ENCODE measurements at places on chromosomes 4 and X.
A peak's percentile ranks its signal among the peaks of the same experiment; 100 is the strongest.

GRCh38 chrX:70998411-70999027, 67.6 kb upstream of the SLC7A3 start:
- peak; percentile 56 for DNase-seq

DNA sequence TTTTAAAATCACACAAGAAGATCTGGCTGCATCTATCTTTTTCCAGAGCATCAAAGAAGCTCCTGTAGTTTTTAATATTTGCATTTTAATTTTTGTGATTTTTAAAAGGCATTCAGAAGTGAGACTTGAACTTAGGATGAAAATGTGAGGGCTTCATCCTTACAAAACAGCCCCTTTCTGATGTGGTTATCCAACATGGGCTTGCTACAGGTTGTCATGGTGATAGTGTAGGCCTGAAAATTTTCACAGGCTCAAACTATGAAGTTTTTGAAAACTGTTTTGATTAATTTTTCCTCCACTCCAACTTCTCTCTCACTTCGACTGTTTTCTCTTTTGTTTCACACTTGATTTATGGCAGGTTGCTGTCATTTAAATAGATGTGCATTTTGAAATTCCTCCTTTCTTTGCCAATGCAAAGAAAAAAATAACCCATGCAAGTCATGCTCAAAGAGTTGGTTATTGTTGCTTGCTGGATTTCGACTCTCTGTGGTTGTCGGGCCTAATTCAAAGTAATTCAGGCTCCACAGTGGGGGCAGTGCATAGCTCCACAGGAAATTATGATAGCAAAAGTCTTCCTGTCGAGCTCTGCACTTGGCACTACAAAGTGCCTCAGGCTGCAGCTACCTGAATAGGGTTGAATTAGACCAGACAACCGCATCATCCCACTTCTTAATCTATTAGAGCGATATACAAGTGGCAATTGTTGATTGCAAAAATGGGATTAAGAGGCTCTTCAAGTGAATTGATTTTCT, 201.0 kb upstream of the GPR101 start:
- no peak for DNase-seq

GRCh38 chr4:56026596-56026995, 77.9 kb downstream of the CEP135 start:
- peak; percentile 50 for DNase-seq

DNA sequence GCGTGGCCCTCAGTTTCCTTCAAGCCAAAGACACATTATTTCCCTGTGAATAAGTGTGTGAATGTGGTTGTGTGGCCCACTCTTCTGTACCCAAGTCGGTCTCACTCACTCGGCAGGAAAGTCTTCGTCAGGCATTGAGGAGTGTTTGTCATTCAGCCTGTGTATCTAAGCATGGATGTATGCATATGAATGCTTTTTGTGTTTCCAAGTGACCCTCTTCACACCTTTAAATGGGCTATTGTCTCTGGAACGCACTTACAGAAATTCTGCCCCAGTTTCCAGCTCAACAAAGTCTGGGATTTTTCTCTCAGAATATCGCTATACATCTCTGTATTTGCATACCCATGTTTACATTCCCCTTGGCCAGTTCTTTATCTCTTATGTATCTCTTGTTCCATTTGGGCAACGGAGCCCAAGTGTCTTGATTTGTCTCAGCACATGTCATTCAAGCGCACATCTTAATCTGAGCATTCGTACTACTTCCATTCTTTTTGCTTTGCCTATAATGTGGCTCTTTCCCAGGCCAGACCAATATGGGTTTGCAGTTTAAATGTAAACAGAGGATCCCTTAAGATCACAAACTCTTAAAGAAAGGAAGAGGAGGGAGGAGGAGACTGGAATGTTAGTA, 4.8 kb downstream of the BCOR start:
- no peak for DNase-seq

DNA sequence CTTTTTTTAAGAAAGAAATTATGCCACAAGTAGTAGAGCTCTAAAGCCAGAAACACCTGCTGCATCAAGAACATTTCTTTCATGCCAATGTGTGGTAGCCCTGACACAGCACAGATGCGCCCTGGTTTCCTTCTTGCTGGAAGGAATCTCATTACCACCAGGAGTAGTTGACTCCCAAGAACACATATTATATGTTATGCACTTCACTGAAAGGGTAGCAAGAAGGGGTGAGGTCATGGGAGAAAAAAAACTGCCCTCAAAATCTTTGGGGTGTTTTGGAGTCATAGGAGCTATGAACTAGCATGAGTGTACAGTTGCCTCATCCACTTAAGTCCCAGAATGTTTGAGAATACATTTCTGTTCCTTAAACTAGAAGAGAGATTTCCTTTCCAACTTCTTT, 185.8 kb upstream of the C1QTNF7 start:
- no peak for DNase-seq

- DNase-seq: no peak
These were observed 712.4 kb upstream of the LCORL start for GRCh38 chr4:18733961-18734360.

GRCh38 chr4:150230561-150230960, 152.3 kb downstream of the DCLK2 start:
- DNase-seq: no peak

GRCh38 chr4:25767877-25768725, 94.7 kb downstream of the SEL1L3 start:
- peak; percentile 66 for DNase-seq

- peak; percentile 80 for DNase-seq
These were observed at the start of gene NFKB1 for GRCh38 chr4:102500696-102501446. Gene NFKB1, plus strand, starts transcription at chr4:102501359. Its CDS starts 24,160 bp downstream, at chr4:102525519.

- DNase-seq: no peak
These were observed 17.9 kb downstream of the GRXCR1 start for GRCh38 chr4:42910459-42910858.

DNA sequence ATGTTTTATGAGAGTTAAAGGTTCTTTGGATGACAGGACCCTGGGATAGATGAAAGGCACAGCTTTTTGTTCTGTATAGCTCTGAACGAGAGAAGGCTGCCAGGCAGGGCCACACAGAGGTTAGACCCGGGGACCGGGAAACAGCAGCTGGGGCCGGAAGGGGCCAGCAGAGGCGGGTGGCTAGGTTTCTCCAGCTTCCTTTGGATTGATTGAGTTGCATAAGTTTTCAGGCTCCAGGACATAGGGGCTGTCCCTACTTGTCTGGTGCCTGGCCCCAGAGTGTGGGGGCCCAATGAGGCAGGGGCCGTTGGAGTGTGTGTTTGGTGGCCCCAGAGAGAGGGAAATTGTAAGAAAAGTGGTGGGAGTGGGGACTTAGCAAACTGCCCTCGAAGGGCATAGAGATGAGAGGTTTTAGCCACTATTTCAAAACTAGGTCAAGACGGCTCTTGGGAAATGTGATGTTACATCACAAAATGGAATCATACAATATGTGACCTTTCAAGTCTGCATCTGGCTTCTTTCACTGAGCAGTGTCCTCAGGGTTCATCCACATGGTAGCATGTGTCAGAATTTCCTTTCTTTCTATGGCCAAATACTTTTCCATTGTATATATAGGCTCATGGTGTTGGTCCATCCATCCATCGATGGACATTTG, 3.7 kb downstream of the ZFP92 start:
- DNase-seq: no peak

- no peak for DNase-seq
These were observed 16.9 kb downstream of the AASDH start for GRCh38 chr4:56370377-56370776.

- no peak for DNase-seq
These were observed 121.8 kb upstream of the C1GALT1C1 start for GRCh38 chrX:120751683-120752082.

DNA sequence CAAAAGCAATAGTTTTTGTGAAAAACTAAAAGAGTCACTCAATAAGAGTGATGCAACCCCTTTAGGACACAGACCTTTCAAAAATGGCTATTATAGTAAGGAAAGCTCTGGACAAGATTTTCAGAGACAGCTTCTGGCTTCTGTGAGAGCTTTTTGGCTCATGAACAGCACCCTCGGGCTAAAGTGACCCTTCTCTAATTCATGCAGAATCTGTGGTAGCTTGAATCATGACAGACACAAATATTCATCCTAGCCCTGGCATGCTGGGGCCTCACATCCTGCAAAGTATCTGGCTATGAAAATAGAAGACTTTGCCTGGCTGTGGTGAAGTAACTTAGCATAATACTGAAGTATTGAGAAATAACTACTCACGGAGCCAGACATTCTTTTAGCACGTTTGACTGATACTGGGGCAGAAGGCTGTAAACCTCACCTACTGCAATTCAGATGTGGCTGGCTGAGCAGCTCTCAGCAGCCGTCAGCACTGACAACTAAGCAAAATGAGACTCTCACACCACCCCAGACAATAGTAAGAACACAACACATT, 327.3 kb downstream of the MAPK10 start:
- DNase-seq: peak; percentile 93

- DNase-seq: peak; percentile 98
These were observed 9.6 kb upstream of the PPP3CA start for GRCh38 chr4:101356928-101357327.

GRCh38 chr4:25180524-25181131, 20.4 kb upstream of the SEPSECS start:
- DNase-seq: peak; percentile 37

DNA sequence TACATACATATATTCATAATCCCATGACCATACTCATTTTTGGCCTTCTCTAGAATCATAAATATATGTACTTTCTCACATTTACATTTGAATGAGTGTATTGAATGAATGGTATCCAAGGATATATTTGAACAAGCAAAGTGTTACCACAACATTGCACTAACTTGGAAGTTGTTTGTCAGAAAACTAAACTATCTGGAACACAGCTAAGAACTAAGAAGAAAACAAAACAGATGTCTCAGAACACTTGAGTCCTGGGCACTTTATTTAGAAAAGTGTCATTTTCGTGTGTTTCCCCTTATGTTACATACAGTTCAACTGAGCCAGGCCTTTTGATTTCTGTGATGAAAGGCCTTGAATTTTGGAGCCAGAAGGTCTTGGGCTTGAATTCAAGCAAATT, 466.7 kb upstream of the FAT1 start:
- DNase-seq: no peak

DNA sequence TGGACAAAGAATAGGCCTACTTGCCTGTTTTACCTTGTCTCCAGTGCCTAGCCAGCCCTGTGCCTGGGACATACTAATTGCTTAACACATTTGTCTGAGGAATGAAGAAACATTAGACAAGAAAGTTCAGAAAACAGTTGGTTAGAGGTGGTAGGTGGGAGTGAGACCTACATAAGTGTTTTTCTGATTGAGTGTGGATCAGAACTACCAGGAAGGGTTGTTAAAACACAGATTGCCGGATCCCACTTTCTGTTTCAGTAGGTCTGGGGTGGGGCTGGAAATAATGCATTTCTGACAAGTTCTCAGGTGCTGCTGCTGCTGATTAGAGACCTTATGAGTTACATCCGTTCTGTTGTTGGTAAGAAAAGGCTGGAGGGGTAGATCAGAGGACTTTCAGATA, 5.7 kb upstream of the JADE1 start:
- DNase-seq: no peak

DNA sequence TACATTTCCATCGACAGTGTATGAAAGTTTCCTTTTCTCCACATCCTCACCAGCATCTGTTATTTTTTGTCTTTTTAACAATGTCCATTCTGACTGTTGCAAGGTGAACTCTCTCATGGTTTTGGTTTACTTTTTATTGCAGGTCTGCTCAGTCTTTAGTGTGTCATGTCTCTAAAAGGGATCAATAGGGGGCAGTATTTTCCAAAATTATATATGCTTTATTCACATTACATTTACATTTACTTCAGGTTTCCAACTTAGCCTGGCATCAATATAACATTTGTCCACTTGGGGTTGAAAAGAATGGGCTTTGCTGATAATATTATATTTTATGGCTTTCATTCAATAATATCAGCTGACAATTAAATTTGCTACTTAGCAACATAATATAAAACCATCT, 265.0 kb upstream of the SLITRK2 start:
- DNase-seq: no peak

DNA sequence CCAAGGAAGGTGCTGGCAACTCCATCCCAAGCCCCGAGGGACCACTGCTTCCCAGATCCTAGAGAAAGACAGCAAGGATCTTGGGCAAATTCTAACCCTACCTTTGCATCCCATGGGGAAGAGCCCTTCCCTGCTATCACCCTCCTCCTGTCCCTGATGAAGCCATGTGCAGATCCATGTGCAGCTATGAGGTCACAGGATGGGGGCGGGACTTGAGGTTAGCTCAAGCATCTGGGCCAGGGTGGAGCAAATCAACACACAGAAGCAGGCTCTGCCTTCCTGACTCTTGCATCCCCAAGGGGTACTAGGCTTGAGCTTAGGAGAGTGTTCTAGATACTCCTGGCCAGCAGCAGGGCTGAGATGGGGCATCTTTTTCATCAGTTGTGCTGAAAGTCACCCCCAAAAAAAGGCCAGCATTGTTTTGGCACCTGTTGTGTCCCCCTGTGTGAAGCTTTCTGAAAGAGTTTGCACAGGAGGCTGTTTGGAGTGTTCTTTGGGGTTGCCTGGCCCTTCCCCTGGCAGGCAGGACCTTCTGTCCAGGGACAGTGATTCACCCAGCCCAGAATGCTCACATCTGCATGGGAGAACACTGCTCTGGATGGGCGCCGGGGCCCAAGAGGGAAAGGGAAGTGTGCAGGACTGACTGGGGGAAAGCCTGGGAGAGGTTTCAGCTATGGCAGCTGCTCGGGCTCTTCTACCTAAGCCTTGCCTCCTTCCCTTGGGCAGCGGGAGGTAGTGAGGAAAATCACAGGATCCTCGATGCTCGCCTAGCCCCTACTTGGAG, 50.8 kb downstream of the PRPS1 start:
- peak; percentile 66 for DNase-seq

DNA sequence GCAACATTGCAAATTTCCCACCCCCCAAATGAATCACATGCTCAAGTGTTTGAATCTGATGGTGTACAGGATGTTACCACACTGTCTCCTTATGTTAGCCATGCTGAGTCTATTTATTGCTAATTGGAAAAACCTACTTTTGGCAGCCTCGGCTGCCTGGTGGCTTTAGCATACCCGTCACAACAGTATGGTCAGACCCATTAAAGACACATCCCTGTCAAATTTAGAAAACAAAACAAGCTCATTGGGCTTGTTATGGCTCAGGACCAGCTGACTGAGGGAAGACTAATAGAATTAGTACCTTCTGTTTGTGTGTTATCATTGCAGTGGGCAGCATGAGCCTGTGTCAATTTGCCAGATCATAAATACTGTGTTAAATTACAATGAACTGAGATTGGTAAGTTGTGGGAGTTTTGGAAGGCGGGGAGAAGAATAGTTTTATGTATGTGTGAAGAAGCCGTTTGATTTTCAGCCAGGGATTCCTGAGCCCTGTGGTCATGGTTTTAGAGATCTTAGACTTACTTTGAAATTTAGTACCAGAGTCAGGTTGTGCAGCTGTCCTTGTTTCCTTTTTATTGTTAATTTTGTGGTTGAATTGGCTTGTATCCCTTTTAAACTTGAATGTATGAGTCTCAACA, 66.8 kb downstream of the POLA1 start:
- DNase-seq: peak; percentile 56

- DNase-seq: no peak
These were observed 67.9 kb downstream of the FAM47C start for GRCh38 chrX:37075892-37076595.

All from fibroblast of skin of right biceps (primary cell).